Activated CD8-positive, alpha-beta memory T cell treated with anti-CD3 and anti-CD28 coated beads for 24 hours (primary cell): ENCODE measurements at places on chromosomes 13 and 19.
A peak's percentile ranks its signal among the peaks of the same experiment; 100 is the strongest.

DNA sequence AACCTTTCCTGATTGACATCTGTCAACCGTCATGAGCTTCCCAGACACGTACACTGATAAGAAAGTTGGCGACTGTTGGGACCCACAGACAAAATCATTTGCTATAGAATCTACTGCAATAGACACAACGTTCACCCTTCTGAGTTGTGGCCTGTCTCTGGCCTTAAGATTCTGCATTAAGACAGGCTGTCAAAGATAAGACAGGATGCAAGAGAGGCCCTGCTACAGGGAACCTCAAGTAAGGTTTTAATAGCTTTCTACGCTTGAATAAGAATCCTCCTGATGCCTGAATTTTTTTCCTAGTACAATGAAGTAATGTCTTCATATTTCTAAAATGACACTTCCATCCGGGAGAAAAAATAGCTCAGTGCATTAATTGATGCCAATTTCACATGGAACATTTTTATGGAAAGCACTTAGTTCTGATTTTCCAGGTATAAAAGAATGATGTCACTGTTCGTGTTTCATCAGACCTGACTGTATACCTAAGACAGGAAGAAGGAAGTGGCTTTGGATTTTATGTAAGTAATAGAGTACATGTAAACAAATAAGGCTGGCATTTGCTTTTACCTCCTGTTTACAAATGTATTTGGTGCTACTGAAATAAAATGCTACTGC is 275.2 kb upstream of the GPC6 start:
- DNase-seq, result no peak

DNA sequence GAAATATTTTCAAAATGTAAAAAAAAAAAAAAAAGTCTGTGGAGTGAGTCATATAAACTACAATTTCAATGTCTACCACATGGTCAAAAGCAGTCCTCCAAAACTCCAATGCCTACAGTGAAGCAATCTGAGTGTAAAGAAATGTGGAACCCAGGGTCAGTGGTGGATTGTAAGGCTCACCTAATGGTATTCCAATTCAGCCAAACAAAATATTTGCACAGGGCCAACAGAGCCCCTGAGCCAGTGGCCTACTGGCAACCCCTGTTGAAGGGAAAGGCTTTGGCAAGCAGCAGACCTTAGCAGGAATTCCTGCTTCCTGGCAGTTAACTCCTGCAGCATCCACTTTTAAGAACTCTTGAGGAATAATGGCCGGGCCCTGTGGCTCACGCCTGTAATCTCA is 3.4 kb downstream of the DNMT1 start:
- DNase-seq, result no peak

GRCh38 chr13:28573595-28574373 is 78.9 kb upstream of the FLT1 start:
- no peak for DNase-seq

GRCh38 chr19:43748685-43749084 is 6.1 kb downstream of the SMG9 start:
- no peak for DNase-seq

DNA sequence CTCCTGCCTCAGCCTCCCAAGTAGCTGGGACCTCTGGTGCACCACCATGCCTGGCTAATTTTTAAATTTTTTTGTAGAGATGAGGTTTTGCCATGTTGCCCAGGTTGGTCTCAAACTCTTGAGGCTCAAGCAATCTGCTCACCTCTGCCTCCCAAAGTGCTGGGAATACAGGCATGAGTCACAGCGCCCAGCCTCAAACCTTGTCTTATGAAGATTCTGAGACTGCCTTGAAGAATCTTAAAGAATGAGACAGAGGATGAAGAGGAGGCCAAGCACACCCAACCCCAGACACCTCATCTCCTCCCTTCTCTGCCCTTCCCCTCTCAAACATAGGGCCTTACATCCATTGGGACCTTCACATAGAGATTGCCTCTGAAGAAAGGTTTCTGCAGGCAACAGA is 179.7 kb downstream of the ABCC4 start:
- DNase-seq, result no peak

DNA sequence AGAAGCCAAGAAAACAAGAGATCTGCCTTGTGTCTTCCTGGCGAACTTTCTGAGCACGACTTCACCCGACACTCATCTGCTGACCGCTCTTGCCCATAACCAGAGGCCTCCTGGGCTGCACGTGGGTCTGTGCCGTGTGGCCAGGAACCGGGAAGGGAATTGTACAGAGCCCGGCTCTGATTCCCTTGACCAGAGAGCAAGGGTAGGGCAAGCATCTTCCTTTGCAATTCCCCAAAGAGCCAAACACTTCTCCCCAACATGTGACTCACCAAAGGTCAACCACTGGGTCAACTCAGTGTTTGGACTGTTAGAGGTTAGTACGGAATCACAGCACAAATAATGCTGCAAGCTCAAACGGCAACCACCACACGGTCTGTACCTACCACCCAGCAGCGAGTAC is 48.9 kb downstream of the KLF2 start:
- no peak for DNase-seq

GRCh38 chr19:44954649-44955504 is at the start of gene CLPTM1:
Gene CLPTM1, plus strand, starts transcription at chr19:44955380. Its CDS starts 16 bp downstream, at chr19:44955396.
- DNase-seq, result peak; percentile 97

- no peak for DNase-seq
Observed at GRCh38 chr19:43754253-43754502, 584 bp downstream of the SMG9 start.

GRCh38 chr13:43979492-43979891 is 99.8 kb downstream of the LACC1 start:
- no peak for DNase-seq

DNA sequence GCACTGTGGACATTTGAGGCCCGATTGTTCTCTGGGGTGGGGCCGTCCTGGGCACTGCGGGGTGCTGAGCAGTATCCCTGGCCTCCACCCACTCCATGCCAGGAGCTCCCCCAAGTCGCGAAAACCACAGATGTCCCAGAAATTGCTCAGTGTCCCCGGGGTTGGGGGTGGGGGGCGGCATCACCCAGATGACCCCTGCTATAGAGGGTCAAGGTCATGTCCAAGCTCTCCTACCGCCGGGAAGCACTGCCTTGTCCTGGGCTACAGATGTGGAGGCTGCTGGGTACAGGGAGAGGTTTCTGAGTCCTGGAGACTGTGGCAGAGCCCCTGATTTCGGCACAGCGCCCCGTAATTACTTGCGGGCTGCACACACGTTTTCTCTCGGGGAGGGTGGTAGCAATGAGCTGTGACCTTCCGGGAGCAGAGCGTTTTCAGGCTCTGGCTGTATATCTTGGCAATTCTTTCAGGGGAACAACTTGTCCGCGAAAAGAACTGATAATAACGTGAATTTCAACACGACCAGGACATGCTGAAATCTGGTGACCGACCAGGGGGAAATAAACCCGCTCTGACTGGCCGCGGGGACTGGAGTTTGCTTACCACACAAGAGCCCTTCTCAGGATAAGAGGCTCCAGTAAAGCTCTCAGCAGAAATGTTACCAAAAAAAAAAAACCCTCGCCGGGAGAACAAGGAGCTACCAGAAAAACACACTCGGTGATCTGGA is 68.1 kb downstream of the GNG7 start:
- DNase-seq, result no peak

GRCh38 chr19:19448238-19448544 is 42.7 kb downstream of the GATAD2A start:
- DNase-seq, result no peak

DNA sequence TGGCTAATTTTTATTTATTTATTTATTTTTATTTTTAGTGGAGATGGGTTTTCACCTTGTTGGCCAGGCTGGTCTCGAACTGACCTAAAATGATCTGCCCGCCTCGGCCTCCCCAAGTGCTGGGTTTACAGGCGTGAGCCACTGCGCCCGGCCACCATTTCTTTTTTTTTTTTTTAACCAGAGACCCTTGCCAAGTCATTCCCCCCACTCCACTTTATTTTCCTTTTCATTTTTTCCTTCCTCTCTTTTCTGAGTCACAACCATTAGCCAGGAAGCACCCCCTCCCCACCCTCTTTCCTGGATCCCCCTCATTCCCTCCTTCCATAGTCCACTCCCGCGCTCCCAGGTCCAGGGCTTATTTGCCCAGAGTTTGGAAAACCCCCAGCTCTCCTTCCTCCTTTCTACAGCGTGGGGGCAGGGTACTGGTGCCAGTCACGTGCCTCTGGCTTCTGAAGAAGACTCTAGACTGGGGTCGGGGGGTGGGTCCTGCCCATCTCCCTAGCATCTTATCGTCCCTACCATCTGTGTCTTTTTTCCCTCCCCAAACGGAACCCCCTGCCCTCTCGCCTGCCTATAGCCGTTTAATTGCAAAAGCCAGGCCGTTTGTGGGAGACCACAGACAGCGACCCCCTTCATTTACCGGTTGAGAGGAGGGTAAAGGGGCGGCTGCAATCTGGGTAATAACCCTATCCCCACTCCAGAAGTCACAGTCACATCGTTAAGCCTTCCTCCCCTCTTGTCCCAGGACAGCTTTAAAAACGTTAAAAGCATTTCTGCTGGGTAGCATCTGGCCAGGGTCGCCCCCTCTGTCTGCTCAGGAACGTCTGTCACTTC is 1.1 kb upstream of the CALR start:
- DNase-seq, result peak; percentile 73

DNA sequence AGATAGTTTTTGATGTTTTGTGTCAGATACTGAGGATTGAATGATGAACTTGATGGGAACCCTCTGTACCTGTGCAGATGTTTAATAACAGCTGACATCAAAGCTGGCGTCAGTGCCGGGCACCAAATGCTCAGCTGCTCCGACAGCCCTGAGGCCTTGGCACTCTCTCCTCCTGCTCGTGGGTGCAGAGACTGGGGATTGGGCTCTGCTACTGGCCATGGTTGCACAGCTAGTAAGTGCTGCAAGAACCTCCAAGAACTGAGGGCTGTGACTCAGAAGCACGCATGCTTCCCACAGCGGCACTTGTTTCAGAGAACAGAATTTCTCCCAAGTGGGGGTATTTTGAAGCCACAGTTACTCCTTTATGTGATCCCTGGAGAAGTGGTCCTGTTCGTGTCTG is 5.9 kb downstream of the LAMP1 start:
- DNase-seq, result no peak
